ENCODE measurements at places on chromosomes 7 and 10.
A peak's percentile ranks its signal among the peaks of the same experiment; 100 is the strongest.

- H3K27me3 ChIP-seq = peaks cover 52% of the 10 kb centered on the region
- no peak overlapping the region for H3K27ac ChIP-seq
- no peaks in the 10 kb centered on the region for H3K36me3 ChIP-seq
- H3K4me1 ChIP-seq = peaks cover 9% of the 10 kb centered on the region
- H3K4me3 ChIP-seq = no peak overlapping the region
- peak; percentile 73 for DNase-seq
Measured at GRCh38 chr7:30974605-30975255, 11.0 kb downstream of the GHRHR start.

DNA sequence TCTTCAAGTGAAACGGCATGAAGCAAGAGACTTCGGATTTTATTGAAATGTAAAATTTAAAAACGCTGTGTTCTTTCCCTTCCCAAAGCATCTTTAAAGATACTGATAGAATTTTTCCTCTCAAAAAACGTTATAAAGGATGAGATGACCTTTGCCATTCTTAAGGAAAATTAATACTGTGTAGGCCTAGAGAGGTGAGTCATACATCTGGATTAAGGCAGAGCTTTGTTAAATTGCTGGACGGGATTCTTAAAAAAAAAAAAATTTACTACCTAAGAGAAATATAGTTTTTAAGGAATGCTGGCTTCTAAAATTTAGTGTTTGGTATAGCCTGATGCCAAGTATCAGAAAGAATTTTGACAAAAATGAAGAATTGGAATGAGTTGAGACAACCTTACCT is 6.3 kb upstream of the HBP1 start:
- H3K27ac ChIP-seq = no peak overlapping the region
- H3K4me1 ChIP-seq = peaks cover 24% of the 10 kb centered on the region
- no peak for DNase-seq
- H3K36me3 ChIP-seq = peaks cover under 1% of the 10 kb centered on the region
- no peak overlapping the region for H3K4me3 ChIP-seq
- no peaks in the 10 kb centered on the region for H3K27me3 ChIP-seq

DNA sequence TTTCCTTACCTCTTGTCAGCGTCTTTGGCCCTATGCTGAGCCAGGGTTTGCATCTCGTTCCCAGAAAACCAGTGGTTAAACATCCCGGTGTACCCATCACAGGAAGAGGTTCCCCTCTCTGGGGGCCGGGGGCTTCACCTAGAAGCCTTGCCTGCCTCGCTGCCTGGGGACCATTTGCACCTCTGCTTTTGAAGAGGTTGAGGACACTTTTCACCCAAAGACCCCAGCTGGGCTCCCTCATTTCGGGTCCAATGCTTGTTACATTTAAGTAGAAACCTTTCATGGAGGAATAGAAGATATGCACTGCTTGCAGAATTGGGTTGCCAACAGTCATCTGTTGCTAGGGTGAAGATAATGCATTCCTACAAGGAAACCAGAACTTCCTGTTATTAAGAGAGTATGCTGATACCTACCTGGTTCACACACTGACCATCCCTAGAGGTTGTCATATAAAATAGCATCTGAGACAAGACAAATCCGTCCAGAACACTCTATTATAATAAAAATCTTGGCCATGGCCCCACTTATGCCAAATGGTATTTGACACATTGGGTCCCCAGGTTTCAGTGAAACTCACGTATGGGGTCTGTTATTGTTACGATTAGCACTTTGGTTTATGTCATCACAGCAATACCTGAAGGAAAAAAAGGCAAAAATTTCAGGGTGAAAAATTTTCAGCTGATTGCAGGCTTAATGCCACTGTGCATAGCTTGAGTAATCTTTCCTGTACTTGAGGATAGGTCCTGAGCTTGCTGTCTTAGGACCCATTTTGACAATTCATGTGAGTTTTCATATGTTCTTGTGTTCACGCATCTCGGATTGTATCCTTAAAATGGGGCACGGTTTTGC is 917 bp downstream of the ZNF365 start:
- peaks cover 5% of the 10 kb centered on the region for H3K4me1 ChIP-seq
- peak overlapping the region; percentile 82 for H3K4me3 ChIP-seq
- H3K27ac ChIP-seq = no peak overlapping the region

- H3K27ac ChIP-seq = peak overlapping the region; percentile 84
- no peak for DNase-seq
- H3K4me3 ChIP-seq = no peak overlapping the region
- H3K4me1 ChIP-seq = peaks cover 19% of the 10 kb centered on the region
- no peaks in the 10 kb centered on the region for H3K27me3 ChIP-seq
- peaks cover 43% of the 10 kb centered on the region for H3K36me3 ChIP-seq
Measured at GRCh38 chr10:74039561-74040145, 41.7 kb downstream of the VCL start.

DNA sequence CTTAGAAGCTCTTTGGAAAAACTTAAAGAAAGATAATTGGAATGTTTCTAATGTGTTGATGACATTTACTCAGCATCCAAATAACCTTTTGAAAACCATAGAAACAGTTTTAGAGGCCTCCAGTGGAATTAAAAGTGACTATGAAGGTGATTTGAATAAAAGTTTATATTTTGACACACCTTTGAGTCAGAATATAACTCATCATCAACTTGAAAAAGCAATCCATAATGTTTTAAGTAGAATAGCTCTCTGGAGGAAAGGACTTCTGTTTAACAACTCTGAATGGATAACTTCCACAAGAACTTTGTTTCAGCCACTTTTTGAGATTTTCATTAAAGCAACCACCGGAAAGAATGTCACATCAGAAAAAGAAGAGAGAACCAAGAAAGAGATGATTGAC is 108.2 kb downstream of the ABCA13 start:
- peaks cover 6% of the 10 kb centered on the region for H3K27me3 ChIP-seq
- H3K36me3 ChIP-seq = no peaks in the 10 kb centered on the region
- H3K4me3 ChIP-seq = no peak overlapping the region
- no peak for DNase-seq
- no peak overlapping the region for H3K27ac ChIP-seq

GRCh38 chr10:84596585-84596984 is 268.2 kb downstream of the CCSER2 start:
- peaks cover 6% of the 10 kb centered on the region for H3K27me3 ChIP-seq
- peaks cover 5% of the 10 kb centered on the region for H3K36me3 ChIP-seq
- no peak overlapping the region for H3K27ac ChIP-seq
- no peak for DNase-seq
- no peak overlapping the region for H3K4me3 ChIP-seq

DNA sequence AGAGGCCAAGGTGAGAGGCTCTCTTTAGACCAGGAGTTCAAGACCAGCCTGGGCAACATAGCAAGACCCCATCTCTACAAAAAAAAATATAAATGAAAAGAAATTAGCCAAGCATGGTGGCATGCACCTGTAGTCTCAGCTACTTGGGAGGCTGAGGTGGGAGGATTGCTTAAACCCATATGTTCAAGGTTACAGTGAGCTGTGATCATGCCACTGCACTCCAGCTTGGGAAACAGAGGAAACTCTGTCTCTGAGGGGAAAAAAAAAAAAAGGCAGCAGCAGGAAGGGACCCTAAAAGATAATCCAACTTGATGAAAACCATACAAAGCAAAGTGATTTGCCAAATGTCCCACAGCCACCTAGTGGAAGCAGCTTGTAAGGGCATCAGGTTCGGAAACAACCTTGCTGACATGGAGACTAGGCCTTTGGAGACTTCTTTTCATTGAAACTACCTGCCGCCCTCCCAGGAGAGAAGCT is 15.6 kb upstream of the PBLD start:
- H3K4me3 ChIP-seq = no peak overlapping the region
- peak overlapping the region; percentile 92 for H3K27ac ChIP-seq
- H3K27me3 ChIP-seq = no peaks in the 10 kb centered on the region
- H3K36me3 ChIP-seq = peaks cover 67% of the 10 kb centered on the region
- H3K4me1 ChIP-seq = no peaks in the 10 kb centered on the region
